Umbilical cord (tissue), 2 donors: ENCODE measurements at places on chromosomes 2 and 18.
A peak's percentile ranks its signal among the peaks of the same experiment; 100 is the strongest.

DNA sequence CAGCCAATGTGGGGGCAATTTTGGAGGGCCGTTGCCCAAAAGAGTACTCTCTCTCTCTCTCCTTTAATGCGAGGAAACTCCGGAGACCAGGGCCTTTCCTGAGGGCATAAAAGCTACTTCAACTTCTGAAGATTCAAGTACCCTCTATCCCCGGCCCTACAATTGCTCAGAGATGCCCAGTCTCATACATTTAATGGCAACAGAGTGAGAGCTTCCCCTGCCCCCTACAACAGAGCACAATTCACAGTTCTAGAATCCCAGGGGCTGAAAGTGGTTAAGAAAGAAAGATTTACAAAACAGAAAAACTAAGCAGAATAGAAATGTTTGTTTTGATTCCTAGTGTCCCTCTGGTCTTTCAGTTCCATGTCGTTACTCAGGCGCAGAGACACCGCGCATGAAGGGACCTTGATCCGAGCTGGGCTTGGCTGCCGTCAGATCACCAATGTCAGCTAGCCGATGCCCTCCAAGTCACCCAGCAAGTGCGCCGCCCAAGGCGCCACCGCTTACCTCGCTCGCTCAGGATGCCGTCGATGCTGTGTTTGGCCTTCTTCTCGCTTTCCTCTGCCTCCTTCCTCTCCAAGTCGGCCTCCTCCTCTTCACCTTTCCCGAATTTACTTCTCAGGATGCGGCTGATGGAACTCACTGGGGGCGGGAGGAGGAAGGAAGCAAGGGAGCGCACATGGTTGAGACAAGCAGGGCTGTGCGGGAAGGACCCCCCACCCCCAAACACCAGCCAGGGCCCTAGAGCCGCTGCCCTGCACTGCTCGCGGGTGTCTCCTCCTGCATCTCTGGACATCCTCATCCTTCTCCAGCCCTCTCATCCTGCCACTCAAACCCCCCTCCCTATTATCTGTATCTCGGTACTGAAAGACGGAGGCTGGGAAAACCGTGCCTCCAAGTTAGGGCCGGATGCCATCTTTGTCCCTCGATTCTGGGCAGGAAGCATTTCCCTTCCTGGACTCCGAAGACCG is 4.9 kb downstream of the PAX3 start:
- no peak for DNase-seq

DNA sequence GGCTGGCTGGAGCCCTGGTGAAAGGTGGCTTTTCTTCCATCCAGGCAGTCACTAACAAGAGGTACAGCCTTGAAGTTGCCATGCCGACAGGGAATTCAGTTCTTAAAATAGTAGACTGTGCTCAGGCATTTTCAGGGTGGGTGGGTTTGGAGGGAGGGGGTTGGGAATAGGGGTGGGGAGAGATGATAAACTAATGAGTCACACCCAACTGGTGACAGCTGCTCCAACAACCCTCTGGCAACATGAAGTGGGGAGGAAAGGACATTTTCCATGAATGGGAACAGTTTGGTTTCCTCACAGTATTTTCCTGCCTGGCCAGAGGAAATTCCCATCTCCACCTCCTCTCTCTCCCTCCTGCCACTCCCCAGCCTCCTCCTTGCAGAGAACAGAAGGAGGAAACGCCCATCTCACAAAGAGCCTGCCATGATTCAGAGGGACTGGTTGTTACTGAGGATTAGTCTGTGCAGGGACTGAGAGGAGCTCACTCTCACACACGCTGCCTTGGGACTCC is 113.0 kb upstream of the SLC1A4 start:
- peak; percentile 90 for DNase-seq

DNA sequence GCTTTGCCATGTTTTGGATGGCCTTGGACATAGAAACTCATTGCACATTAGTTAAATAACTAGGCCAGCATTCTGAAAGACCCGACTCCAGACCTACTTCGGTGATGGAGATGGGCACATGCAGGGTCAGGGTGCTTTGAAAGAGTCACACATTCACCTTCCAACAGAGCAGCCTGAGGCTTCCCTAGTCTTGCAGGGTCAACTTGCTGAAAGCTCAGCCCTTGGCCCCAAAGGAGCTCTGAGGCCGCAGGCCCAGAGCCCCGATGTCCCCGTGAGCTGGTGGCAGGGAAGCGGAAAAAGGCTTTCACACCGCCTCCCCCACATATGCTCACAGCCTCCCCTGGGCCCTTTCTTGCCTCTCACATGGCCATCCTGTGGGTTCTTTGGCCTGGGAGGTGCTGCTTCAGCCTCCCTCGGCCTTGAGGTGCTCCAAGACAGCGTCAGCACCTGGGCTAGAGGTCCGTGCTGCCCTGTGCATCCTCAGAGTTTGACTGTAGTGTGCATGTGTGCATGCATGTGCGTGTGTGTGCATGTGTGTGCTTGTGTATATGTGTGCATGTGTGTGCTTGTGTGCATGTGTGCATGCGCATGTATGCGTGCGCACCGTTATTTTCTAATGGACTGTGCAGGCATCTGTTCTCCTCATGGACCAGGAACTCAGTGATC is 21.6 kb downstream of the LDLRAD4 start:
- DNase-seq = no peak

DNA sequence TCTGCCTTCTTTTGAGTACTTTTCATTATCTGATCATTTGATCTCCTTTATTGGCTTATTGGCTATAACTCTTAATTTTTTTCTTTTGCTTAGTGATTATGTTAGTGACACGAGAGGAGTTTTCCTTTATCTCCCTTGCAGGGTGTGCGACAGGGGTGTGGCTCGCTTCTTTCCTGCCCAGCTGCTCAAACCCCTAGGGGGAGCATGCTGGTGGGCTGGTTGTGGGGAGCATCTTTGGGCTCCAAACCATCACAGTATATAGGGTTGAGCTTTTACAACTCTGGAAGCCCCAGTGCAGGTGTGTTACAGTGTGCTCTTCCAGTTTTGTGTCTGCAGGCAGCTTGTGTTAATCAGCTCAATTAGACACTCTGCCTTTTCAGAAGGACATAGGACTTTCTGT is 357.0 kb upstream of the TMEFF2 start:
- DNase-seq = no peak

- peak; percentile 93 for DNase-seq
Observed at GRCh38 chr2:199459286-199460100, 1.8 kb upstream of the SATB2 start.

GRCh38 chr2:64534363-64534762 is 10.2 kb downstream of the AFTPH start:
- DNase-seq = no peak

DNA sequence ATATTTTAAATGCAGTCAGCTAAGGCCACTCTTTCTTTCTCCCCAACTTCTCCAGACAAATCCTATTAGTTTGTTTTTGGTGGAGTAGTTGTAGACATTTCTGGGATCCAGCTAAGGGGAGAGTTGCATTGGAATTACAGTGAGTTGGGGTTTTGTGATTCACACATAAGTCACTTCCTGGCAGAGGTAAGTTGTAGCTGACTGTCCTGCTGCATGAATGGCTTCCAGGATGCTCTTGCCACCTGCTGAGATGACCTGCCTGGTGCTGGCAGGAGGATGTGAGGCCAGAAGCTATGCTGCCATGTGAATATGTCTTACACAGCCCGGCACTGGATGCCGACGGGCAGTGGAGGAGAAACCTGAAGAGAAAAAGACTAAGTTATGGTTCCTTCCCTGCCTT is 243.7 kb downstream of the TDRD15 start:
- DNase-seq = no peak

DNA sequence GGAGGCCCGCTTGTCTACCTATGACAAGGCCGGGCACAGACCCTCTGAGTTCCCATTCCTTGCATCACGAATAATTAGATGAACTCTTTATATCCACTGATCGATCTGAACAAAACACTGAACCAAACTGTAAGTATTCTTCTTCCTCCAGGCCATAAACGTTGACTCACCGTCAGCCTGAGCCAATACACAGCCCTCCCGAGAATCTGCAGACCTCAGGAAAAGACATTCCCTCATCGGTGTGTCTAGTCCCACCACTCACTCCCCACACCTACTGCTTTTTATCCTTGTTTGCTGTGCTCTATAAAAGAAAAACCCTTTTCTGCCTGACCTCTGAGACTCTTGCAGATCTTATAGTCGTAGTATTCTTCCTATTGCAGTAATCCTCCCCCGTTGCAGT is 41.0 kb downstream of the TMEM87B start:
- peak; percentile 35 for DNase-seq

GRCh38 chr2:175500255-175500654 is 318.7 kb upstream of the ATP5MC3 start:
- no peak for DNase-seq

DNA sequence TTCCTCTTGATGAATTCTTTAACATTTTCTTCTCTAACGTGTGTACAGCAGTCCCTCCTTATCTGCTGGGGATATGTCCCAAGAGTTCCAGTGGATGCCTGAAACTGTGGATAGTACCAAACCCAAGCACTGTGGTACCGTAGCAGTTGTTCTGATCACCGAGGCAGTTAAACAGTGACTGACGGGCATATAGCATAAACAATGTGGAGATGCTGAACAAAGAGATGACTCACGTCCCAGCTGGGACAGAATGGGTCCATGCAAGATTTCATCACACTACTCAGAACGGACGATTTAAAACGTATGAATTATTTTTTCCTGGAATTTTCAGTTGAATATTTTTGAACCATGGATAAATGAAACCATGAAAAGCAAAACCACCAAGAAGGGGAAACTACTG is 54.5 kb upstream of the SPAG16 start:
- no peak for DNase-seq
